Activated B cell treated with CpG ODN at 0.5 μM for 24 hours (primary cell): ENCODE measurements at places on chromosomes 3 and 15.

- no peak for DNase-seq
These were observed 337.3 kb downstream of the LPP start for GRCh38 chr3:188491276-188491687.

- DNase-seq: no peak
These were observed 242.6 kb upstream of the RGMA start for GRCh38 chr15:93331545-93332167.

DNA sequence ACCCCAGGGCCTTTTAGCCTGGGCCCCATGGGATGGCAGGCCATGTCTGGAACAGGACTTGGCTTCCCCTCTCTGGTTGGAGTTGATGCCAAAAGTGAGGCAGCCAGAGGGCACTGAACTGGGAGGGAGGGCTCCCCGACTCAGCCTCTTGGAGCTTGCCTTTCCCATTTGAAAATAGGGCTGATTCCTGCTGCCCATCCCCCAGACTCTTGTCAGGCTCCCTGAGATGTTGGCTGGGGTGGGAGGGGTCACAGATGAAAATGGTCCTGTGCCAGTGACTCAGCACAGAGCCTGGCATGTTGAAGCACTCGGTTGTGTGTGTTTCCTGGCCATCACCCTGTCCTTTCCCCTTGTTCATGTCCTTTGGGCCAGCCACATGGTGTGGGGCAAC lies 6.6 kb downstream of the PPCDC start:
- DNase-seq: no peak

DNA sequence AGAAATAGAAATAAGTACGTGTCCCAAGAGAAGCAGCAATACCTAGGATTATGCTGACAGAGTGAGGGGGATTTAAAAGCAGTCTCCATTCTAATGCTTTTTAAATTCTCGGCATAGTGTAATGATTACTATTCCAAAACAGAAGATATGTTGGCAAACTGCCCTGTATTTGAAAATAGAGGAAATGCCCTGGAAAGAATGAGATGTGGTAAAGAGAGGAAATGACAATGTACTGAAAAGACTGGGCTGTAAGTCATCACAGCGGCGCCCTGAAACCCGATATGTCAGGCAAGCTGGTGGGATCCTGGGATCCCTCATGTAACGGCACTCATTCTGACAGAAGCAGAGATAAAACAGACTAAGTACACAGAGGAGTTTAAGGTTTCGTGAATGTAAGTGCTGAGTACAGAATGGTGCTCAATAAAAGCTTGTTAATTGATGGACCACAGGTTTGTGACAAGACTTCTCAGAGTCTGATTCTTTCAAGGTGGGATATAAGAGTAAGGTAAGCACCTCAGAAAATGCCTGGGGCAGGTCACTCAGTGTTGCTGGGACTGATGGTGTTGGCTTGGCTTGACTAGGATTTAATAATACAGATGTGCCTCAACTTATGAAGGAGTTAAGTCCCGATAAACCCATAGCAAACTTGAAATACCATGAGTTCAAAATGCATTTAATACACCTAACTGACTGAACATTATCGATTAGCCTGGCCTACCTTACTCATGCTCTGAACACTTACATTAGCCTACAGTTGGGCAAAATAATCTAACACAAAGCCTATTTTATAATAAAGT lies 91.4 kb downstream of the NFKBIZ start:
- DNase-seq: no peak

- no peak for DNase-seq
These were observed 16.5 kb downstream of the GSK3B start for GRCh38 chr3:120077731-120078130.

- peak; percentile 63 for DNase-seq
These were observed 61.5 kb downstream of the IQSEC1 start for GRCh38 chr3:13011573-13012220.

DNA sequence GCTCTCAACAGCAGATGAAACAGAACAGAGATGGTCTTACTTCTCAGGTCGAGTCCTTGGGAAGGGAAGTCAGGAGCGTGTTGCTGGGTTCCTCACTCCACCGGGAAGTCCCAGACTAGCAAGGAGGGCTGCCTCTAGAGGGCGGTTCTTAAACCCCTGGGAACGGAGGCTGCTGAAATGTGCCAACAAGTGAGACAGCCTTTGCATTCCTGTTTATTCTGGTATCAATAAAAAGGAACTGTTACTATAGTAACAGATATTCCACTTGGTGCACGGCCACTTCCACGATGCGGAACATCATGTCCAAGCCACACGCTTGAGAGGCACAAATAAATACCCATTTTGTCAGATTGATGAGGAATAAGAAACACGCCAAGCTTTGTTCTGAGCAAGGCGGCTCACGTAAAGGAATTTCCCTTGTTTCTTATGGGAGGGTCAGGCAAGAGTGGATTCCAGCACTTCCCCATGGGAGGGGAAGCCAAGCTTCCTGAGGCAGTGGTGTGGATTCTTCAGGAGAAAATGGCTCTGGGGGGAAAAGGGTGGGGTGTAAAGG lies at the start of gene FAM107A:
FAM107A (minus strand) TSS at position 123 of the 553 bp plus-strand sequence. CDS start 7,531 bp downstream, outside the sequence.
- no peak for DNase-seq

GRCh38 chr15:96247621-96248305 lies 82.7 kb upstream of the NR2F2 start:
- DNase-seq: no peak
